ENCODE measurements at places on chromosomes 3 and 15.
A peak's percentile ranks its signal among the peaks of the same experiment; 100 is the strongest.

GRCh38 chr3:70963431-70964275 is 619.9 kb downstream of the FOXP1 start:
- no peak for DNase-seq

GRCh38 chr3:193974671-193975535 is 161.0 kb upstream of the HES1 start:
- no peak for DNase-seq

DNA sequence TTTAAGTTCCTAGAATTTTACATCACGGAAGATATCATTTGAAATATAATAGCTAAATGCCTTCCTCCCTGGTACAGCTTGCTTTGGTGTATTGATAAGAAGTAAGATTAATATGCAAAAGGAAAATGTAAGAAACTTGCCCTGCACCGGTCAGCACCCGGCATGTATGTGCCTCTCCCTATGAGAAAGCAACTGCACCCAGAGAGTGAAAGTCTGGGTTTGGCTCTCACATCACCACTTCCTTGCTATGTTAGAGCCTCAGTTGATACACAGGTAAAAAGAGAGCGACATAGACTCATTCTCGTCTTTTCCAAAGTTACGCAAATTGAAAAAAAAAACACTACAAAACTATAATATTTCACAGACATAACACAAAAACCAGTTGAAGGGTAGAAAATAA is 96.7 kb downstream of the FOXP1 start:
- DNase-seq = no peak

- no peak for DNase-seq
Observed at GRCh38 chr3:133563186-133563591, 10.3 kb upstream of the CDV3 start.

- DNase-seq = no peak
Observed at GRCh38 chr3:151998744-151999143, 125.3 kb downstream of the SUCNR1 start.

GRCh38 chr3:112734171-112734570 is 93.2 kb upstream of the CCDC80 start:
- DNase-seq = no peak

- DNase-seq = no peak
Observed at GRCh38 chr3:56157693-56158362, 310.4 kb downstream of the ERC2 start.

GRCh38 chr15:65642594-65642993 is 20.9 kb downstream of the SLC24A1 start:
- DNase-seq = no peak

- no peak for DNase-seq
Observed at GRCh38 chr3:42129014-42129953, 38.1 kb downstream of the TRAK1 start.

- no peak for DNase-seq
Observed at GRCh38 chr3:150379469-150379868, 28.6 kb upstream of the TSC22D2 start.

- no peak for DNase-seq
Observed at GRCh38 chr3:13111873-13112520, 38.8 kb upstream of the IQSEC1 start.

DNA sequence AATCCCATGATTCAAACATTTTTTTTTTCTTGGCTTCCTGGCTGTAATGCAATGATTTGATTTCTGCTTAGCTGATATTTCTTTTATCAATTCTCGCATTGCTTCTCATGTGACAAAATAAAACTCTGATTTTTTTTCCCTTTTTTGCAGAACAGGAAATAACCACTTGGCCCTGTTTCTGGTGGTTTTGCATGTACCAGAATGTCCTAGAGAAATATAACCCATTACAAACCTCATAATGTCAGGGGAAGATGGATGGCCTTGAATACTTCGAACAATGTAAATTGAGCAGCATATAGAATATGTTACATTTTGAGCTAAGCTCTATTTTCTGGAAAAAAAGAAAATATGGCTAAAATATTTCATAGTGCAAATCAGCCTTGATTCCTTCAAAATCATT is 275.6 kb downstream of the RAP2B start:
- DNase-seq = no peak

- DNase-seq = no peak
Observed at GRCh38 chr3:152259468-152259867, 9.3 kb upstream of the MBNL1 start.

GRCh38 chr3:125051715-125052581 is 3.8 kb downstream of the HEG1 start:
- DNase-seq = peak; percentile 20

GRCh38 chr3:4409415-4409814 is 57.7 kb downstream of the SUMF1 start:
- DNase-seq = no peak
